ENCODE measurements at places on chromosomes 11 and 22. TPM values are rescaled to one million over a fixed set of nuclear protein-coding genes. Genes with fewer than 3 reads are reported as not detected.

GRCh38 chr11:97751952-97752351 lies 1268.8 kb upstream of the CNTN5 start:
- no peak for DNase-seq

DNA sequence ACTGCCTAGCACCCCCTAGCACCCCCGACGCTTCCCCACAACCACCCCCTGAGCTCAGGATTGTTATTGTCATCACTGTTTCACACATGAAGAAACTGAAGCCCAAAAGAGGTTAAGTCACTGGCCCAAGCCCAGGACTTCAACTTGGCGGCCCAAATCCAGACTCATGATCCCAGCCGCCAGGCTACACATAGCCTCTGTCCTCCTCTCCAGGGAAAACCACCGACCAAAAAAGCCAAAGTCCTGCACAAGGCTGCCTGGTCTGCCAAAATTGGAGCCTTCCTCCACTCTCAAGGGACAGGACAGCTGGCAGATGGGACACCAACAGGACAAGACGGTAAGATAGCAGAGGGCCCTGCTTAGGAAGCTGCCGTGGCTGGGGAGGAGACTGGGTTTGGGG lies 10.8 kb downstream of the L3MBTL2 start:
- DNase-seq = peak; percentile 49

Gene TTLL1
- 7.8 TPM for total RNA-seq

DNA sequence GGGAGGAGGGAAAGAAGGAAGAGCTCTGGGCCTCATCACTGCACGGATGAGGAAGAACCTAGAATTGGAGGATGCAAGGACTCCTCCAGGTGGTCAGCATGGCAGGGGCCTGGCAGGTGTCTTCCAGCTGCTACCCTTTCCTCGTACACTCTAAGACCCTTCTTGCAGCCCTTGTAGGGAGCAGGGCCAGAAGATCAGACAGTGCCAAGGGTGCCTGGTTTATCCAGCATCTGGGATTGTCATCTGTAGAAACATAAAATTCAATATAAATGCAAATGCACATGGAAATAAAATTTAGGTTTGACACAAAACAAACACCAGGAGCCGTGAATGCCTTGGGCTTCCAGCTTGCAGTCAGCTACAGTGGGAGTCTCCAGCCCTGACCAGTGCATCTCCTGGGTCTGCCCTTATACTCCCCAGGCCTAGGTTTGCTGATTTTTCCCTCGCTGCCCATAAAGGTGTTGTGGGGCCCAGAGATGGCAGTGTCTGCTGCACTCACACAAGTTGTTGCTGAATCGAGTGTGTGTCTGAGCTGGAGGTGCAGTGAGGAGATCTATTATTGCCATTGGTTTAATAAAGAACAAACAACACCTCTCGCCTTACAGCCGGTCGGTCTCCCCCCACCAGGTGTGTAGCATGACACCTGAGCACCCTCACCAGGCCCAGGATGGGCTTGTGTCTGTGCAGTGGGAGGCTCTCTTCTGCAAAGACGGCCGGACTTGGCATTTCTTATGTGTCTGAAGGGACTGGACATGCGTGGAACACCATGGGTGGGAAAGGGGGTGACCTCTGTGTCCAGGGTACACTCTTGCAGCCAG lies 87.1 kb downstream of the BCR start:
- no peak for DNase-seq

GRCh38 chr22:47389201-47389600 lies 626.8 kb downstream of the TBC1D22A start:
- no peak for DNase-seq

Gene SCN3B
- total RNA-seq = 0.56 TPM

Gene TUBA8
- total RNA-seq = 247 TPM

GRCh38 chr11:35529971-35530495 lies 4.6 kb upstream of the PAMR1 start:
- peak; percentile 52 for DNase-seq

DNA sequence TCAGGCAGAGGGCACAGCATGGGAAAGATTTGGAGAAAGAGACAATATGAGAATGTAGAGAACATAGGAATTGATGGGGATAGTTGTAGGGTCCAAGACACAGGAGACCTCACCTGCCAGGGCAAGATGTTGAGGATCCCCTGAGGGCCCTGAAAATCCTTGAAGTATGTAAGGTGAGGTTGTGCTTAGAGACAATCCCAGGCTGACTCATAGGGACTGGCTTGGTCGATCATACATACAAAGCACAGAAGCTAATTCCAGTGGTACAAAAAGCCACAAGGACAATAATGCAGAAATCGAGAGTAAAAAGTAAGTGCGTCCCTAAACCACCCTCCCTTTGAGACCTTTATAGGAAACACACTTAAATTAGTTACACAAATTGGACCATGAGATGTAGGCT lies 468.2 kb downstream of the MIAT start:
- DNase-seq = no peak

- DNase-seq = no peak
Observed at GRCh38 chr11:66715346-66716085, 13.5 kb downstream of the SPTBN2 start.

DNA sequence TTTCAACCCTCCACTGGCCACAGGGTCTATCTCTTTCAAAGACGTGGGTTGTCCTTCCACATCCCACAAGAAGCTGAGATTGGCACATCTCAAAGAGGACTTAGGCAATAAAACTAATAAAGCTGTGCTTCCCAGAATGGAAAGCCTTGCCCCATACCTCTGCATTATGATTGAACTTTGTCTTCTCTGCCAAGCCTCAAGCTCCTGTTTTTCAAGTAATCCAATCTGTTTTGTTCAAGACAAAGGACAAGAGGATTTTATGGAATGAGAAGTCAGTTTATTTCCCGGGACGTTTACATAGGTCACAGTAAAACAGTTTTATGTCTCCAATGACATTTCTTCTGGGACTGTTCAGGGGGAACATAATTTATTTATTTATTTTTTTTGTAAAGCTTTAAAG lies 108.4 kb downstream of the GALNT18 start:
- DNase-seq = no peak

- peak; percentile 45 for DNase-seq
Observed at GRCh38 chr22:45493286-45493771, 9.4 kb upstream of the FBLN1 start.

DNA sequence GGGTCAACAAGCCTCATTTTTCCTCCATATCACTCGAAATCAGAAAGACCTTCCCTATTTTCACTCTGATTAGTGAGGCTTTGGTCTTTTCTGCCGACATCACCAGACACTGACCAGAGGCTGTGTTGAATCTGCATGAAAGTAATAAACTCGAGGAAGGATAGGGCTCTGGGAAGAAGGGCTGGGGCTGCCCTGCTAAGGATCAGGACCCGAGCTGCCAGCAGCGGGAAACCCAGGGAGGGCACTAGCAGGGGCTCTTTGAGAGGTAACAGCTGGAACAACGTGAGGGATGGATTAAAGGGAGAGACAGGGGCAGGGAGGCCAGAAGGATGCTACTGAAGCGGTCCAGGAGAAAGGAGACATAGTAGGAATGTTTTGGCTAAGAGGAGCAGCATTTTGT lies 377.5 kb upstream of the NARS2 start:
- DNase-seq = no peak

Gene LRRC10B
- total RNA-seq = 0.46 TPM

DNA sequence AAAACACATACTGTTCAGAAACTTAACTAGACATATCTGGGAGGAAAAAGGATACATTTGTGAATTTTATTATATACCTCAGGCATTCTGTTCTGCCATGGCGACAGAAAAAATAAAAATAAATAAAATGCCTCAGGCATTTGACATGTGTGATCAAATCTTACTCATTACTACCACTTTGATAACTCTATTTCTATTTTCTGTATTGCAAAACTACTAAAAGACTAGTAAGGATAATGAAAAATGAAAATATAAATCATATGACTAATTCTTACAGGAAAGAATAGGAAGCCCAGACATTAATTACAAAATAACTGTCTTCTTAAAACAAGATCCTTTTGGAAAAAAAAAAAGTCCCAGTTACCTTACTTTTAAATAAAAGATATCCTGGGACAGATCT lies 5.3 kb downstream of the PICALM start:
- no peak for DNase-seq

- DNase-seq = peak; percentile 57
Observed at GRCh38 chr22:19942157-19943081, 801 bp upstream of the TXNRD2 start.
